CD8-positive, alpha-beta memory T cell (primary cell): ENCODE measurements at places on chromosomes 7 and 10. TPM values are rescaled to one million over a fixed set of nuclear protein-coding genes. Genes with fewer than 3 reads are reported as not detected.
A peak's percentile ranks its signal among the peaks of the same experiment; 100 is the strongest.

NMT2 gene
- total RNA-seq = 16.1 TPM

ZC3HAV1 gene
- 92.8 TPM for total RNA-seq

EBLN1 gene
- total RNA-seq = not detected

ARID5B gene
- total RNA-seq = 38.4 TPM

MPP7 gene
- 6.6 TPM for total RNA-seq

DNA sequence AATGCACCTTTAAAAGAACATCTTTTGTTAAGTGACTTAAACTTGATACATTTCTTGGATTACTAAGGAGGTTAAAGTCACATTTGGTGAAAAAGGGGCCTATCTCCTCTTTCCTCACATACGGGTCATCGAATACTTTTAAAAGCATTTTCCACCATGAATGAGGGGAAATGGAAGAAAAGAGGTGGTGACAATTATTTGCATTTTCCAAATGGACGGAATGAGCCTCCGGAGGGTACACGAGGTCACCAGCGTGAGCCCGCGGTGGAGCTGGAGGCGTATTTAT, 1.0 kb upstream of the BMPR1A start:
- DNase-seq = no peak
- H3K27ac ChIP-seq = peak overlapping the region; percentile 79

GRCh38 chr7:146150153-146150552, 33.6 kb downstream of the CNTNAP2 start:
- H3K36me3 ChIP-seq = no peaks in the 10 kb centered on the region
- H3K27ac ChIP-seq = no peak overlapping the region
- H3K4me1 ChIP-seq = no peaks in the 10 kb centered on the region
- H3K27me3 ChIP-seq = no peaks in the 10 kb centered on the region
- H3K4me3 ChIP-seq = no peak overlapping the region

GRCh38 chr7:5237286-5237685, 45.5 kb upstream of the SLC29A4 start:
- H3K27ac ChIP-seq = no peak overlapping the region
- no peaks in the 10 kb centered on the region for H3K36me3 ChIP-seq
- no peaks in the 10 kb centered on the region for H3K27me3 ChIP-seq

- H3K27ac ChIP-seq = no peak overlapping the region
- H3K36me3 ChIP-seq = no peaks in the 10 kb centered on the region
Measured at GRCh38 chr7:94903971-94904370, 3.4 kb upstream of the PPP1R9A start.

- no peaks in the 10 kb centered on the region for H3K27me3 ChIP-seq
- H3K36me3 ChIP-seq = no peaks in the 10 kb centered on the region
- peaks cover 17% of the 10 kb centered on the region for H3K4me1 ChIP-seq
- no peak overlapping the region for H3K4me3 ChIP-seq
- H3K27ac ChIP-seq = no peak overlapping the region
Measured at GRCh38 chr7:155995183-155995612, 182.9 kb upstream of the SHH start.

DNA sequence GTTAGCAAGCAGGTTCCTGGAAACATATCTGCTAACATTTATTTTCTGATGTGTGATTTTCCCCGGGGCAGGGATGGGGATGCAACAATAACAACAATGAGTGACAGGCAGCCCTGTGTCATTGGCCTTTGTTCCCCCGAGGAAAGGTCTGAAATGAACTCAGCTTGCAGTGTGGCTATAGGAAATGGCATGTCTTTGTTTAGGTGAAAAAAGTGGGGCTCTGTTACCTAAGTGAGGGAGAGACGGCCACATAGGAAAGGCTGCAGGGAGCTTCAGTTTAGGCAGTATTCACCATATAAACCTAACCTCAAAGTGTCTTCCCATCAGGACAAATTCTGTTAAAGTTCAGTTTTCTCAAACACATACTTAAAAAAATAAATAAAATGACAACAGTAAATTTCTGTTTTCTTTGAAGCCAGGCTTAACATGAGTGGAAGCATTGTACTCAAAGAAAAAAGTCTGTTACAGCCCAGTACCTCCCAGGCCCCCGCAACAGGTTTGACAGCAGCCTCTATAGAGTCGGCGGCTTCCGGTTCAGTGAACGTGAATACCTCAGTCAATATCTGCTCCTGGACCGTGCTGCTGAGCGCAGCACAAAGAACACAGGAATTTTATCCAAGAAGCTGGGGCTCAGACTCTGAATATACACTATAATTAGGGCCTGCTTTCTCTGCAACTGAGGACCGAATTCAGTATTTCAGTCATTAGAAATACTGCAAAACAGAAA, 168.3 kb downstream of the GLI3 start:
- H3K27me3 ChIP-seq = no peaks in the 10 kb centered on the region
- H3K36me3 ChIP-seq = no peaks in the 10 kb centered on the region
- no peak for DNase-seq
- no peaks in the 10 kb centered on the region for H3K4me1 ChIP-seq
- no peak overlapping the region for H3K27ac ChIP-seq
- no peak overlapping the region for H3K4me3 ChIP-seq

- peak; percentile 49 for DNase-seq
- no peaks in the 10 kb centered on the region for H3K36me3 ChIP-seq
- H3K27ac ChIP-seq = peak overlapping the region; percentile 61
- H3K4me3 ChIP-seq = peak overlapping the region; percentile 65
- peaks cover 19% of the 10 kb centered on the region for H3K4me1 ChIP-seq
- no peaks in the 10 kb centered on the region for H3K27me3 ChIP-seq
Measured at GRCh38 chr7:149714910-149715471, 58.4 kb downstream of the ZNF467 start.
